ENCODE measurements at places on chromosomes 2 and 18. TPM values are rescaled to one million over a fixed set of nuclear protein-coding genes. Genes with fewer than 3 reads are reported as not detected.

DNA sequence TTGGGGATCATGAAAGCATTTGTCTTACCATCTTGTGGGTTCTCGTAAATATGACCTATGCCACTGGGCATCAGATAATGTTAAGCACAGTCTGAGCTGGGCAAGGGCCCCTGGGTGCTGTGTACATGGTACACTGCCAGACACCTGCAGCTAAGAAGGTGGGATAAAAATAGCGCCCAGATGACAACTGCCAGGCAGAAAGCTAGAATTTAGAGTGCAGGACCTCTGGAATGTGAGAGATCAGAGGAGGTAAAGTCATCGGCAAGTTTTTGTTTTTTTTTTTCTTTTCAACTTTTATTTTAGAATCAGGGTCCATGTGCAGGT is 53.8 kb upstream of the CYRIA start:
- H3K4me1 ChIP-seq = no peaks in the 10 kb centered on the region
- H3K4me3 ChIP-seq = no peak overlapping the region
- no peak for DNase-seq
- H3K36me3 ChIP-seq = no peaks in the 10 kb centered on the region

GRCh38 chr18:76314015-76314414 is 181.0 kb downstream of the ZNF516 start:
- no peak for DNase-seq
- peaks cover 10% of the 10 kb centered on the region for H3K27me3 ChIP-seq
- H3K4me1 ChIP-seq = no peaks in the 10 kb centered on the region
- H3K27ac ChIP-seq = no peak overlapping the region
- no peaks in the 10 kb centered on the region for H3K36me3 ChIP-seq
- H3K4me3 ChIP-seq = no peak overlapping the region

The FRZB gene
- not detected for total RNA-seq

The C2orf78 gene
- not detected for total RNA-seq

DNA sequence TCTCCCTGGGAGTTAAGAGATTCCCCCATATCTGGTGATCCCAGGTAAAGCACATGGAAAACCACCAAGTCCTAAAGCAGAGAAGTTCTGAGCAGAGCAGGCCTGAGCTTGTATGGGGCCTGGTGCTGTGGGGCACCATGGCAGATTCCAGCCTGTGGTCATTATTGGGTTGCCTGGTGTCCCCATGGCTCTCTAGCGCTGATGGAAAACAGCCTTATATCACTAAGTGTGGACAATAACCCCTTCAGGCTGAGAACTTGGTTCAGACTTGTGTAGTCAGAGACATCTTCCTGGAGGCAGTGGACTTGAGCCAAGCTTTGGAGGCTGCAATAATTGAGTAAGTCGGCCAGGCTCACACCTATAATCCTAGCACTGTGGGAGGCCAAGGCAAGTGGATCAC is 96.8 kb downstream of the MCFD2 start:
- H3K36me3 ChIP-seq = no peaks in the 10 kb centered on the region
- no peak overlapping the region for H3K27ac ChIP-seq
- no peak overlapping the region for H3K4me3 ChIP-seq
- DNase-seq = no peak

DNA sequence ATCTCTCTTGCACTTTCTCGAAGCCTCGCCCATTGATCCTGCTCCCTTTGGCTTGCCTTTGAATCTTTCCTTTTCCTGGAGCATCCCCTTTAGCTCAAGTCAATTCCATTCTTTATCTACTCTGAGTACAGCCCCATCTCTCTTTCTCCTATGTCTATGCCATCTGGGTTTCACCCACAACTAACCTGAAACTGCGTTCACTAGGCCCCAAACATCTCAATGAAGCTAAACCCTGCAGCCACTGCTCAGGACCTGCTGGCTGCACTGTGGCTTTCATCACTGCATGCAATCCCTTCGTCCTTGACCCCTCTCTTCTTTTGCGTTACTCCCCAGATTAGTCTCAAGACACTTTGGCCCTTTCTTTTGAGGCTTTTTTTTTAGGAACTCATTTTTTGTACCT is 81.6 kb upstream of the CYRIA start:
- no peak for DNase-seq
- no peaks in the 10 kb centered on the region for H3K36me3 ChIP-seq
- H3K27ac ChIP-seq = peak overlapping the region; percentile 54
- H3K27me3 ChIP-seq = no peaks in the 10 kb centered on the region
- peaks cover 26% of the 10 kb centered on the region for H3K4me1 ChIP-seq
